ENCODE measurements at places on chromosomes 1 and 21.

DNA sequence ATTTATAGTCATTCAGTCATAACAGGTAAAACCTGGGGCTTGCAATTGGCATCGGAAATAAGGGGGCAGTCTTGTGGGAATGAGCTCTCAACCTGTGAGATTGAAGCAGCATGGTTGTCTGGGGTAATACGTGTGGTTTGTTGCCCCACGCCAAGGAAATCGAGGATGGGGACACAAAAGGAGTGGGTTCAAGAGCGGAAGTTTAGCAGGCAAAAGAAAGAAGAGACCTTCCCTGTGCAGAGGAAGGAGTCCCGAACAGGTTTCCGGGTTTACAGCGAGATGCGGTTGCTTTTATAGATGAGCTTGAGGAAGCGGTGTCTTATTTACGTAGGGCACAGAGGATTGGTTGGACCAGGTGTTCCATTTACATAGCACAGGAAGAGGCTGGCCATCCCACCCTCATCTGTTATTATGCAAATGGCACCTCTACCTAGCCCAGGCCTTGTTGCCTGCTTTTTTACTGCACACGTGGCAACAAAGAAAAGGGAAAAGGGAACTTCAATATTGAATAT lies 37.3 kb downstream of the IFNAR1 start:
- no peak for DNase-seq

- no peak for DNase-seq
Observed at GRCh38 chr1:209653915-209654351, 1.7 kb upstream of the LAMB3 start.

DNA sequence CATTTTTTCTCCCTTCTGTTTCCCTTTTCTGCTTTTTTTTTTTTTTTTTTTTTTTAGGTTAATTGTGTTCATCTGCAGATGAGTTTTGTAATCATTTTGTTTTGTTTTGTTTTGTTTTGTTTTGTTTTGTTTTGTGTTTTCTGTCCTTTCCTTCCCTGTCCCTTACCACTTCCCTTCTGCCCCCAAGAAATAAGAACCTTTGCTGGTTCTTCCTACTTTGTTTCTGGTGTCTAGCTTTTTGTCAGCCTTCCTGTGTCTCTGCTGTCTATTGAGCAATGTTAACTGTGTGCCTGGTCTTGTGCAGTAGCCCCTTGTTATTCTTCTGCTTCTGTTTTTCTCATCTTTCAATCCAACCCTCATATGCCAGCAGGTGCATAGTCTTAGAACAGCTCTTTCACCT lies 46.0 kb downstream of the MPZL1 start:
- no peak for DNase-seq

- DNase-seq, result no peak
Observed at GRCh38 chr21:34974162-34974981, 74.7 kb downstream of the RUNX1 start.

GRCh38 chr1:193283016-193283415 lies 96.6 kb upstream of the B3GALT2 start:
- no peak for DNase-seq

DNA sequence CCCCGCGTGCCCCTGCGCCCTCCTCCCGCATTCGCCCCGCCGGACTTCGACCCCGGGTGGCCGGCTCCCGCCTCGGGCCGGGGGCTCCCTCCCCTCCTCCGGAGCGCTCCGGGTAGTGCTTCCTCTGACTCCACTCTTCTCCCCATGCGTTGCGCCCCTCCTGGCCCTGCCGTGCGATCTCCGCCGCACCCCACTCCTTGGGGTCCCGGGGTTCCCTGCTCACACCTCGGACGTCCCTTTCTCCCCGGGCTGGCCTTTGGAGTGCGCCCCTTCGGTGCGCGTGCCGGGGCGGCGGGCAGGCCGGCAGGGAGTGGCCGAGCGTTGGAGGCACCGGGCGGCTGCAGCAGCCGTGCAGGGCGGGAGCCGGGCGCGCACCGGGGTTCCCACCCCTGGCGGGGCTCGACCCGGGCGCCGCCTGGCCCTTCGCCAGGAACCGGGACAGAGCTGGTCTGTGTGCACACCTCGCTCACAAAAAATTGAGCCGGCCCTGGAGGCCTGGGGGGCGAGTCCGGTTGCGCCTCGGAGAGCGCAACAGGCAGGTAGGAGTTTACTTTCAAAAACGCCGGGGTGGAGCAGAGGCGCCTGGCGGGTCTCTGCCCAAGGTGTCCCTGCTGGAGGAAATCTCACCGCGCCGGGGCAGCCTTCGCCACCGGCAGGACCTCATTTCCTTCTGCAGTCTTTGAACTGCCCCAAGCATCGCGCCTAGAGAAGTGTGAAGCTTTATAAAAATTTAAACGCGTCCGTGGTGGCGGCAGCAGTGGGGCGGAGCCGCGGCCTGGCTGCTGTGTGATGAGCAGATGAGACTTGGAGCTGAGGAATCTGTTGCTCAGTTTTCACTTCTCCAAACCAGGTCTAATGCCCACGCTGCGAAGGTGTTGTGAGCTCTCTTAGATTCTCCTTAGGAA lies 650 bp downstream of the VANGL1 start:
- no peak for DNase-seq

- DNase-seq, result no peak
Observed at GRCh38 chr1:25451908-25452307, 21.2 kb downstream of the MACO1 start.
